Keratinocyte (primary cell): ENCODE measurements at places on chromosomes 4 and X.

DNA sequence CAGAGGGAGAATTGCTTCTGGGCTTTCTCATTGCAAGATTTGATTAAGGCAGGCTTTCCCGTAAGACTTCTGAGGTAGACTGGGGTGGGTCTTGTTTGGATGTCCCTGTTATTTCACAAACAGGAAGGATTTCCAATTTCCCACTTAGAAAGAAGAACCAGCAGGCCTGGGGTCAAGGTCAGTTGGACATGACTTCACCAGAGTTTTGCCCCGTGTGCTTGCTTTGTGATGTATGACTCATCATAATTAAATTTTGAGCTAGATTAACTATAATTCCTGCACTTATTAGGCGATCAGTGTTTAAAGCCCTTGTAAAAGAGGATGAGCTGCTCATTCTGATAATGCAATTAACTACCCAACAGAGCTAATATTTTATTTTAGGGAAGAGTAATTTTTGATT lies 32.8 kb upstream of the ARHGAP36 start:
- H3K4me3 ChIP-seq, result no peak overlapping the region
- no peak overlapping the region for H3K27ac ChIP-seq
- no peaks in the 10 kb centered on the region for H3K27me3 ChIP-seq
- DNase-seq, result no peak
- H3K4me1 ChIP-seq, result no peaks in the 10 kb centered on the region

DNA sequence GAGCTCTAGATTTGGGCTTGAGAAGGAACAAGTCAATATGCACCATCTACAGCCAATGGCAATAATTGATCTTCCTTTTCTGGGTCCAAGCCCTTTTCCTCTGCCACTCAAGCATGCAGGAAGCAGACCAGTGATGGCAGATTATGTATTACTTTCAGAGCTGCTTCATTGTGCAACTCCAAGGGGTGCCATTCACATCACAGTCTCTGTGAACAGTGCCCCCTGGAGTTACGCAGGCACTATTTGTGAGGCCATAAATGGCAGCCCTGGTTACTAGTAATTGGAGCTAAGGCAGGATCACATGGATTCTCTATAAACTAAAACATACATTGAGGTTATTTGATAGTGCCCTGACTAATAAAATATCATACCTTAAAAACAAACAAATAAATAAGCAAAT lies 313.4 kb upstream of the SLC7A11 start:
- no peak for DNase-seq
- no peak overlapping the region for H3K4me3 ChIP-seq
- H3K4me1 ChIP-seq, result no peaks in the 10 kb centered on the region
- no peaks in the 10 kb centered on the region for H3K27me3 ChIP-seq

GRCh38 chr4:2742081-2742822 lies 13.9 kb downstream of the TNIP2 start:
- H3K4me3 ChIP-seq, result no peak overlapping the region
- H3K4me1 ChIP-seq, result peaks cover 27% of the 10 kb centered on the region
- H3K36me3 ChIP-seq, result peaks cover 43% of the 10 kb centered on the region
- H3K27ac ChIP-seq, result no peak overlapping the region
- no peaks in the 10 kb centered on the region for H3K27me3 ChIP-seq

DNA sequence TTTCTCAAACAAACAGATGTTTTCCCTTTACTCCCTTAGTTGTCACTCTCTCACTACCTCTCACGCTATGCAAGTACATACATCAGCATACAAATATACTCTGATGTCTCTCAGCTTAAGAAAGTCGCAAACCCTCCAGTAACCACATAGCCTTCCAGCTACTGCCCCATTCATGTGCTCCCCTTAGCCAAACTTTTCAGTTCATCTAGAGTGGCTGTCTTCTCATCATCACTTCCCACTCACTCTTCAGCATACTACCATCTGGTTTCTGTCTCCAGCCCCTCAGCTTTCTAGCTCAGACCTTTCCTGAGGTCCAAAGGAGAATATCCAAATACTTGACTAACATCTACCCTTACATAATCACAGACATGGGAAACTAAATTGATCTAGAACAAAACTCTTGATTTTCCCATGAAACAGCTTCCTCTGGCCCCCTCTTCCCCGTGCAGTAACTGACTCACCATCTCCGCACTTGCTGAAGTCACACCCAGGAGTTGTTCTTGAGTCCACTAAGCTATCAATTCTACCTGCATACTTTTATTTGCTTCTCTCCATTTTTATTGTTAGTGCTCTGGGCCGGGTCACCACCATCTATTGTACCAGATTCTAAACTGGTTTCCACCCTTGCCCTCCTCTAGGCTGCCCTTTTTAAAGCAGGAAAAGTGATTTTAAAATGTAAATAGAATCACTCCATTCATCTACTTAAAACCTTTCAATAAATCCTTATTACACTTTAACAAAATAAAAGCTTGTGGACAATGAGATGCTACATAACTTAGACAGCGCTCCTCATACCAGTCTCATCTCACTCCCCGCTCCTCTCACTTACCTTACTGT lies 57.2 kb downstream of the CASP6 start:
- H3K36me3 ChIP-seq, result no peaks in the 10 kb centered on the region
- H3K27ac ChIP-seq, result no peak overlapping the region
- no peak for DNase-seq
- no peaks in the 10 kb centered on the region for H3K27me3 ChIP-seq
- H3K4me3 ChIP-seq, result no peak overlapping the region
- H3K4me1 ChIP-seq, result no peaks in the 10 kb centered on the region

DNA sequence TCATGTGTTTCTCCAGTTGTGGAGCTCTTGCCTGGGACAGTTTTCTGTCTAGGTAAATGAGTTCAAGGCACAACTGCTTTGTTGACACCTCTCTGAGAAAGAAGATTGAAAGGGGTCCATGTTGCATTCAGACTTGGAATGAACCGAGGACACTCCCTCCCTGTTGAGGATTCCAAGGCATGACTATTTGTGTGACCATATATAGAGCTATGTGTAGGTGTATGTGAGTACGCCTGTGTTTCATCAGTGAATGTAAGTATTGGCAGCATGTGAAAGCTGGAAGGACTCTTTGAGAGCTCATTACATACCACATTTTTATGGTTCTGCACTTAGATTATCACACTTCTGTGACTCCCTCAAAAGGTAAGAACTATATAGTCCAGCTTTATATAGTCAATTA lies 3.4 kb downstream of the HEPH start:
- no peaks in the 10 kb centered on the region for H3K36me3 ChIP-seq
- no peak overlapping the region for H3K27ac ChIP-seq
- no peak overlapping the region for H3K4me3 ChIP-seq
- no peak for DNase-seq
- H3K4me1 ChIP-seq, result no peaks in the 10 kb centered on the region
- no peaks in the 10 kb centered on the region for H3K27me3 ChIP-seq

GRCh38 chr4:37827802-37828321 lies 1.4 kb downstream of the PGM2 start:
- H3K36me3 ChIP-seq, result peaks cover 13% of the 10 kb centered on the region
- H3K4me1 ChIP-seq, result peaks cover 21% of the 10 kb centered on the region
- H3K4me3 ChIP-seq, result peak overlapping the region; percentile 81
- H3K27me3 ChIP-seq, result no peaks in the 10 kb centered on the region

DNA sequence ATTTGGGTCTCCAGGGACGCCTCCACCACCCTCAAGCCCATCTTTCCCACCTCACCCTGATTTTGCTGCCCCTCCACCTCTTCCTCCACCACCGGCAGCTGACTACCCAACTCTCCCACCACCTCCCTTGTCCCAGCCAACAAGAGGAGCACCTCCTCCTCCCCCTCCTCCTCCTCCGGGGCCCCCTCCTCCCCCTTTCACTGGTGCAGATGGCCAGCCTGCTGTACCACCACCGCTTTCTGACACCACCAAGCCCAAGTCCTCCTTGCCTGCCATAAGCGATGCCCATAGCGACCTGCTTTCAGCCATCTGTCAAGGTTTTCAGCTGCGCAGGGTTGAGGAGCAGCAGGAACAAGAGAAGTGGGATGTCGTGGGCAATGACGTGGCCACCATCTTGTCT lies 32.4 kb upstream of the ZNF81 start:
- DNase-seq, result no peak
- no peaks in the 10 kb centered on the region for H3K36me3 ChIP-seq

DNA sequence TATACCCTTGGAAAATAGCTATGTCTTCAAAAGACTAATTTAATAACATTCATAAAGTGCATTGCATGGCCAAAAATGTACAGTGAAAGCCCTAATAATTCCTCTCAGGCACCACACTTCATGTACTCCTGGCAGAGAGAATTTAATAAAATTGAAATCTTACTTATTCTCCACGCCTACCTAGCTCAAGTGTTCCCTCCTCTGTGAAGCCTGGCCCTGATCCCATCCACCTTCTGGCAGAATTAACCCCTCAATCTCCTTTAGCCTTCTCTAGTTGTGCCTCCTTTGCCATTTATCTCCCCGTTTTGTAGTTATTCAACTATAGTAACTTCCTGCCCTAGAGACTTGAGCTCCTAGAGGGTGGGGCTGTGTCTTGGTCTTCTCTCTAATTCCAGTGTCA lies 26.7 kb downstream of the ACE2 start:
- DNase-seq, result no peak
- no peaks in the 10 kb centered on the region for H3K27me3 ChIP-seq
- H3K27ac ChIP-seq, result no peak overlapping the region
- H3K36me3 ChIP-seq, result no peaks in the 10 kb centered on the region
- no peak overlapping the region for H3K4me3 ChIP-seq

DNA sequence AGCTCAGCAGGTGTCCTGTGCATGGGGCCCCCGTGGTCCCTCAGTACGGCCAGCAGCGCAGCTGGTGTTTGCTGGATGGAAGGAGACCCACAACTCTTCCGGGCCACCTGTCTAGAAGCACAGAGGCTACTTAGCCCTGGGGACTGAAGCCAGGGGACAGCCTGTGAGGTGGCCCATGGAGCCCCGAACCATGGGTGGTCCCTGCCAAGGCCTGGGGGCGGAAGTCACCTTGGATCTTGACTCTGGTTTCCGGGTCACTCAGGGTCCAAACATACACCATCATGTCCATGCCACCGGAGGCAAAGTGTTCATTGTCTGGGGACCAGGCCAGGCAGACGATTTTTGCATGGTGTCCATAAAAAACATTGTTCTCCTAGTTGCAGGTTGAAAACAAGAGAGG lies 39.5 kb downstream of the WDR1 start:
- H3K36me3 ChIP-seq, result peaks cover 85% of the 10 kb centered on the region
- H3K27me3 ChIP-seq, result no peaks in the 10 kb centered on the region
- H3K27ac ChIP-seq, result no peak overlapping the region
- H3K4me1 ChIP-seq, result no peaks in the 10 kb centered on the region
- DNase-seq, result no peak

DNA sequence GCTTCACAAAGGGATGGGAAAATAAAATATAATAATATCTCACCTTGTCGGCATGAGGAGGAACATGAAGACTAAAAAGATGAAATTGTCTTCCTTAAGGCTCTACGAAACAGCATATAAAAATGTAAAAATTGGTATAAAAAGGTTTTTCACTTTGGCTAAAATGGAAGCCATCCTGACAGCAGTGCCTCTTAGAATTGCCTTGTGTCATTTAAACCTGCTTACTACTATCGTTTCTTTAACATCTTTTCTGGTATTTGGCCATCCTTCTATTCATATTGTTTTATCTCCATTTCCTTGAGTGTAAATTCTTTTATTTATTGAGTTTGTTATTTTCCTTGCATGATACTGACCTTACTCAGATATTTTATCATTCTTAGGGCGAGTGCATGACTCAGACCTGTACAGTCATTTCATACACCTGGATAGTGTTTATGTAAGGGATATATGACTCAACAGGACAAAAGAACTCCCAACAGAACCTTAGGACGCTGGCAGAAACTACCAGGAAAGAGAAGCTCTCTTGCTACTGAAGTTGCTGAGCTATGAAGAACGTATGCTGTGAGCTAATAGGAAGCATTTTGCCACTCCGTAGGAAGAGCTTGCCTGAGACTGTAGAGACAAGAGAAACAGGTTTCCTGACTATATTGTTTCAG lies 5.8 kb upstream of the CDKN2AIP start:
- DNase-seq, result peak; percentile 90
- peak overlapping the region; percentile 92 for H3K27ac ChIP-seq
- no peaks in the 10 kb centered on the region for H3K27me3 ChIP-seq
- H3K36me3 ChIP-seq, result no peaks in the 10 kb centered on the region
- H3K4me1 ChIP-seq, result peaks cover 15% of the 10 kb centered on the region

DNA sequence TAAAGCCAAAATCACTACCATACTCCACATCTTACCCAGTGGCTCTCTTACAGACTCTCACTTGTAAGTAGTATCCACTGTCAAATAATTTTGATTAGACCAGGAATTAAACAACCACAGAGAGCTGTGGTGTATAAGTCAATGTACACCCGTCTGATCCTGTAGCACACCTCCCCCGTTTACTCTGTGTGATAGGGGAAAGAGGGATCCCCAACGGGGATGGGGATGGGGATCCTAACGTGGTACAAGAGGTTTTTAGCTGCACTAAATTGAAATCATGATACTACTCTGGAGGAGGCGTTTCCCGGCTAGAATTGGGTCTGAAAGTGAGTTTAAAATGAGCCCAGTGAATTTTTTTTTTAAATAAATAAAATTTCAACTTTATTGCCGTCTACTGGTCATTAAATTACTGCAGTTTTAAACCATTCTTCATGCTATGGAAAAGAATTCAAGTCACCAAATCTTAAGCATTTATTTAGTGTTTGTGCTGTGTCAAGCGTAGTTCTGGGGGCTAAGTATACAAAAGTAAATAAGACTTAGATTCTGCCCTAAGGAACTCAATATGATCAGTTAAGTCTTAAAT lies 76.6 kb downstream of the INTS12 start:
- no peaks in the 10 kb centered on the region for H3K36me3 ChIP-seq
- H3K27ac ChIP-seq, result peak overlapping the region; percentile 61
- H3K4me3 ChIP-seq, result no peak overlapping the region
- DNase-seq, result no peak

DNA sequence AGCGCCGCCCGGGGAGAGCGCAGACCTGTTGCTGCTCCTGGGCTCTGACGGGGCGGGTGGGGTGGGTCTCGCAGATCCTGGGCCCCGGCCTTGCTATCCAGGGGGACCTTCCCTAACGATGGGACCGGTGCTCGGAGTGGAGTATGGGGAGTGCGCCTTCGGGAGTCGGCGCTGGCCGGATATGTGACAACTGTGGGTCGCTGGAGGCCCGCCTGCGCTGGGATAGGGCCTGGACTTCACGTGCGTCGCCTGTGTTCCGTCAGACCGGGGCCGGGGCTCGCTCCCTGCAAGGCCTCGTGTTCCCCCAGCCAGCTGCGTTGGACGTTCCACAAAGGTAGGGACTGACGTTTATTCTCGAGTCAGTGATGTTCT lies 1.3 kb downstream of the TBL1X start:
- peaks cover 15% of the 10 kb centered on the region for H3K27me3 ChIP-seq
- DNase-seq, result no peak
- no peaks in the 10 kb centered on the region for H3K36me3 ChIP-seq
- H3K27ac ChIP-seq, result no peak overlapping the region

DNA sequence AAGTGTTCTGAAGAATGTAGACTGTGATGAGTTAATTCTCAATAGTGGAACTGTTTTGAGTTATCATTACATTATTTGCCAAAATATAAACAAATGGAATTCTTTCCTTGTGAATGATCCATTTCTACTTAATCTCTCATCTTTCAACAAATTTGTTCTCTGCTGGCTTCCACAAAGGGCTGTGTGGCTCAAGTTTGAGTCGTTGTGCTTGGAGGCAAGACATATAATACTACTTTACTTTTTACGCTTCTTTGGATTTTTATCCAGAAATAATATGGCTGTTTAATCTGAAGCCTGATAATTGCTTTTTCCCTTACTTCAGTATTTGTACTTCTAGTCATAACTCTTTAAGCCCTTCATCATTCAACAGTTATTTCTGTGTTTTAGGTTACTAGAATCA lies 169.5 kb downstream of the ARHGAP10 start:
- H3K27me3 ChIP-seq, result no peaks in the 10 kb centered on the region
- no peak overlapping the region for H3K27ac ChIP-seq
- no peak for DNase-seq
- H3K36me3 ChIP-seq, result no peaks in the 10 kb centered on the region
- H3K4me3 ChIP-seq, result no peak overlapping the region

- no peaks in the 10 kb centered on the region for H3K4me1 ChIP-seq
- no peak overlapping the region for H3K4me3 ChIP-seq
- H3K27ac ChIP-seq, result no peak overlapping the region
- no peak for DNase-seq
Observed at GRCh38 chrX:18348047-18348446, 6.4 kb downstream of the SCML2 start.
